ENCODE measurements at places on chromosomes 5 and 9. TPM values are rescaled to one million over a fixed set of nuclear protein-coding genes. Genes with fewer than 3 reads are reported as not detected.

SPINK13 gene
- not detected for total RNA-seq

GRCh38 chr5:95966005-95966404 lies 4.4 kb upstream of the ELL2 start:
- no peak for DNase-seq

NSMF gene
- total RNA-seq: 47.8 TPM

ADGRD2 gene
- not detected for total RNA-seq

DNA sequence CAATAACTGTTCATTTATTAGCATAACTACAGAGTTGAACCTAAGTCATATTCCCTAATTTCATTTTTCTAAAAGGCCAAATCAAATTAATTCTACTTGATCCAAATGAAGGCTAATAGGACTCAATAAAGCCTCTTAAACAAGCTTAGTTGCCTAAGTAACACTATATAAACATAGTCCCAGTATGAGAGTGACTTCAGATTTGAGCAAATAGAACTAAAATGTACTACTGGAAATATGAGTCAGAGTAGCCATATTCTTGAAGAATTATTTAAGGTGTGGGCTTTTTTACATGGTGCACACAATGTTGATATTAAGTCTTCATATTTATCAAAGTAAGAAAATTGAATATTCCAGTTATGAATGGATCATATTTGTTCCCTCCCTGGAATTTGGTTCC lies 872.3 kb downstream of the MAT2B start:
- no peak for DNase-seq

DNA sequence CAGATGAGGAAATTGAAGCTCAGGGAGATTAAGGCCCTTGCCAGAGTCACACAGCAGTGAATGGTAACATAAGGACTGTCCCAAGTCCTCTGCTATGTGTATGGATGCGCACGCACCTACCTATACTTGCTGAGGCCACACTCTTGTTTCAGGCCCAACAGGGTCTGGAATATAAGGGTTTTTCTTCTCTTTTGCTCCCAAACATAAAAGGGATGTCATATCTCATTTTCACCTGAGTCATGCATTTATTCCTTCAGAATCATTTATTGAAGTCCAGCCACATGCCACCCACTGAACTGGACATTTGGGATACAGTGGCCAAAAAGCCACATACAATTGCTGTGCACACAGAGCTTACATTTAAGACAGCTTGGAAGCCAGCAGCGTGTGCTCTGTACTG lies 92.0 kb downstream of the SH3TC2 start:
- no peak for DNase-seq

SLC36A2 gene
- not detected for total RNA-seq

DNA sequence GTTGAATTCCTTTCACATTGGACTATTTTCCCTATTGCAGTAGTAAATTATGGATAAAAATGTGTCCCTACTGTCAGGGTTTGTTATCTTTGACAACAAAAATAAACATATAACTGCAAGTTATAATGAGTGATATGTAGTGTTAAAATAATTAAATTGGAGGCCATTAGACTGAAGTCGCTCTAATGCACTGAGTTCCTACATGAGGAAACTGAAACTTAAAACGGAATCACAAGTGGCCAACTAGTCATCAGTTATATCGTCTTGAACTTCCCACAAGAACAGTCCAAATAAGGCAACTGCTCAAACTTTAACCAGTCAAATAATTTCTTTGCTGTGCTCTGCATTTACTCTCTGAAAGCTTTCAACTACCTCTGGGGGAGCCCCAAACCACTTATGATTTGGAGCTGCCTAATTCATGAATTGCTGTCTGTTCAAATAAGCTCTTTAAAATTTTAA lies 2.1 kb upstream of the IFT74 start:
- DNase-seq: no peak

GRCh38 chr5:179612577-179613459 lies 10.7 kb downstream of the HNRNPH1 start:
- no peak for DNase-seq

DNAI1 gene
- total RNA-seq: not detected

SARDH gene
- total RNA-seq: 1.3 TPM

- DNase-seq: no peak
Observed at GRCh38 chr9:104882086-104882485, 45.9 kb downstream of the ABCA1 start.

FOXD4 gene
- total RNA-seq: not detected

DNA sequence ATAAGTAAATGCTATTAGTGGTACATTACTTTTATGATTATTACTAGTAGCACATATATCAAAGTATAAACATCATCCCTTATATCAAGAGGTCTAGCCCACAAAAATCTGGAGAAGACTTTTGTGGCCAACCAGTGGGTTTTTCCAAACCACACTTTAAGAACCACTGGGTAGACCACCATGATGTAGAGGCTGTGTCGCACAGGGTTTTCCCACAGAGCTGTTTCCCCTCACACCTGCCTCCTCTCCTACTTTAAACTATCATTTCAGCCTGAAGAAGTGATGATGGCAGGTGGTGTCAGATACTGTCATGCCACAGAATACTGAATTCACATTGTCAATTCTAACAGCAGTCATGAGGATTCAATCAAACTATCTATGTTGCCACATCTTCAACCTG lies 109.2 kb downstream of the FBXW11 start:
- no peak for DNase-seq

GRCh38 chr5:55173687-55174230 lies 782 bp upstream of the CDC20B start:
- no peak for DNase-seq

DNA sequence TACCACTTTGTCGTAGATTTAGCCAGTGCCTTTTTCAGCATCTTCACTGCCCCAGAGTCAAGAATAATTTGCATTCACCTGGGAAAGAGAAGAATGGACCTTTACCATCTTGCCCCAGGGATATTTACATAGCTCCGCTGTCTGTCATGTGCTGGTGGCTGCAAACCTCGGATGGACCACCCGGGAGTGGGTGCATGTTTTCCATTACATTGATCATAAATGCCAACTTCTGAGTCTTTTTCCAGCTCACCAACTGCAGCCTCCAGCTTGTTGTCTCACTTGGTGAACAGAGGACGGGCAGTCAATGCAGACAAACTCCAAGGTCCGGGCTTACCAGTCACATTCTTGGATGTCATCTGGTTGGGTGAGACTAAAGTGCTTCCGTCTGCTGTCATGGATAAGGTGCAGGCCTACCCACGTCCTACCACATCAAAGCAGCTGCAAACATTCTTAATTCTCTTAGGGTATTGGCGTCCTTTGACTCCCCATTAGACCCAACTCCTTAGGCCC lies 155.8 kb upstream of the APC start:
- no peak for DNase-seq

DNA sequence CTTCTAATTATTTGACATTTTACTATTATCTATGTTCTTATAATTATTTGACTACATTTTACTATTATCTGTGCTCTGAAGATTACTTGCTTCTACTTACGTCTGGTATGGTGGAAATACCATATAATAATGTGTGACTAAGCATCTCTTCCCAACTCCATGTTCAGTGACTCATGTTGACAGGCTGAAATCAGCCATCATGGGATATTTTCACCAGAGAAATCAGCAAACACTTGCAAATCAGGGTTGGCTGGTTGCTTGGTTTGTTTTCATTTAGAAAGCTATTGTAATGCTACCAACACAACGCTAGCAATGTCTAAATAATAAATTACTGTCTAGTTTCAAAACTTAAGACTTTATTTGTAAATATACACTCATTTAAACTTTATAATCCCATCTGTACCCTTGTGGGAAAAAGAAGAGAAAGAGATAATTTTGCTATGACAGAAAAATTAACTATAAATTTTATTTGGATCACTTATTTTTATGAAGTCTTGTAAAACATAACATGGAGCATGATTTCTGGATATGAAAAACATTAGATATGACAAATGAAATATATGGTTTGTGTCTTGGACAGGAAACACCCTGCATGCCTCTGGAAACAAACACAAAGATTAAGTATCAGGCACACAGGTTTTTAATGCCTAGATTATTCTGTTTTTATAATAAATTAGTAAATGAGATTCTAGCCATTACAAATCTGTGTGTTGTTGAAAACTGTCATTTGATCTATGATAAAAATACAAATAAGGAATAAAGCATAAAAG lies 337.6 kb downstream of the BNC2 start:
- DNase-seq: no peak

- DNase-seq: no peak
Observed at GRCh38 chr9:134182554-134183085, 18.3 kb upstream of the RNU6ATAC start.

- no peak for DNase-seq
Observed at GRCh38 chr9:127972236-127972871, 8.4 kb downstream of the EEIG1 start.

DNA sequence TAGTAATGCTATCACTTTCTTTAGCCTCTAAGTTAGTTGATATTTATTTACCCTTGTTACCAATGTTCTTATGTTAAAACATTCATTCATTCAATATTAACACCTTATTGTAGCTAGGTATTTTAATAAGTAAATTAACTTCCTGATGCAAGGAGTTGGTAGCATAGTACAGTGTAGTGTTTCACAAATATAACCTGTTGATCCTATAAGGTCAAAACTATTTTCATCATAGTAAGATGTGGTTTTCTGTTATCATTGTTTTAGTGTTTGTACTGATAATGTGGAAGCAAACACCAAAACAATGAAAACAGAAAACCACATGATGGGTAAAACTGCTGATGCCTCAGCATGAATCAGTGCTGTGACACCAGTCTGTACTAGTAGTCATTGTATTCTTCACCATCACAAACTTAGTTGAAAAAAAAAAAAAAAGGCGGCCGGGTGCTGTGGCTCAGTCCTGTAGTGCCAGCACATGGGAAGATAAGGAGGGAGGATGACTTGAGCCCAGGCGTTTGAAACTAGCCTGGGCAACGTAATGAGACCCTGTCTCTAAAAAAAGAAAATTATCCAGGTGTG lies 36.5 kb downstream of the ZCCHC7 start:
- DNase-seq: no peak

CER1 gene
- total RNA-seq: not detected

GRCh38 chr9:96031366-96031824 lies 155.9 kb downstream of the ERCC6L2 start:
- peak; percentile 40 for DNase-seq

EGFL7 gene
- total RNA-seq: 28.4 TPM

FRRS1L gene
- 0.12 TPM for total RNA-seq

DNA sequence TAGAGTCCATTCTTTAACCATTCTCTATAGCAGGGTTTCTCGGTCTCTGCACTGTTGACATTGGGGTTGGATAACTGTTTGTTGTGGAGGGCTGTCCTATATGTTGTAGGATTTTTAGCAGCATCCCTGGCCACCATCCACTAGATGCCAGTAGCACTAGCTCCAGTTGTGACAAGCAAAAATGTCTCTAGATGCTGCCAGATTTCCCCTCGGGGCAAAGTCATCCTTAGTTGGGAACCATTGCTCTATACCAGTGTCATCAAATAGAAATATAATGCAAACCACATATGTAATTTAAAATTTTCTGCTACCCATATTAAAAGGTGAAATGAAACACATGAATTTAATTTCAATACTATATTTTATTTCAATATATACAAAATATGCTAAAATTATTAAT lies 2.9 kb downstream of the TTC23L start:
- DNase-seq: no peak

DNA sequence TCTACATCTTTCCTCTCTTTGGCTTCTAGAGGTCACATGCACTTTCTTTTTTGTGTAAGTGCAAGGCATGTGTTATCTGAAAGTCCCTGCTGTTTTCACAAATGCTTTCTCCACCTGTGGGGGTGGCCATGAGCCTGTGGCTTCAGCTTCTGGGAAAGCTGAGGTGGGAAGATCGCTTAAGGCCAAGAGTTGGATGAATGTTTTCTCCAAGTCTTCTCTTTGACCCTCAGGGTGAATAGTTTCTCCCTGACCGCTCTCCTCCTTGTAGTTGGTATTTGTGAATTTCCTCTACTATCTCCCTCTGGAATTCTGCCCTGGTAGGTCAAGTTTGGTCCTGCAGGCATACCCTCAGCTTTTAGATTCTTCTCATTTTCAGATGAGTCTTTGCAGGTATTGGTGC lies 74.2 kb downstream of the UGCG start:
- DNase-seq: no peak

FBXW11 gene
- total RNA-seq: 25.9 TPM

DCTN3 gene
- total RNA-seq: 65.2 TPM

All from colonic mucosa (tissue), 4 donors.